Esophagus squamous epithelium (tissue), 5 donors: ENCODE measurements at places on chromosomes 7 and 10. TPM values are rescaled to one million over a fixed set of nuclear protein-coding genes. Genes with fewer than 3 reads are reported as not detected.

DNA sequence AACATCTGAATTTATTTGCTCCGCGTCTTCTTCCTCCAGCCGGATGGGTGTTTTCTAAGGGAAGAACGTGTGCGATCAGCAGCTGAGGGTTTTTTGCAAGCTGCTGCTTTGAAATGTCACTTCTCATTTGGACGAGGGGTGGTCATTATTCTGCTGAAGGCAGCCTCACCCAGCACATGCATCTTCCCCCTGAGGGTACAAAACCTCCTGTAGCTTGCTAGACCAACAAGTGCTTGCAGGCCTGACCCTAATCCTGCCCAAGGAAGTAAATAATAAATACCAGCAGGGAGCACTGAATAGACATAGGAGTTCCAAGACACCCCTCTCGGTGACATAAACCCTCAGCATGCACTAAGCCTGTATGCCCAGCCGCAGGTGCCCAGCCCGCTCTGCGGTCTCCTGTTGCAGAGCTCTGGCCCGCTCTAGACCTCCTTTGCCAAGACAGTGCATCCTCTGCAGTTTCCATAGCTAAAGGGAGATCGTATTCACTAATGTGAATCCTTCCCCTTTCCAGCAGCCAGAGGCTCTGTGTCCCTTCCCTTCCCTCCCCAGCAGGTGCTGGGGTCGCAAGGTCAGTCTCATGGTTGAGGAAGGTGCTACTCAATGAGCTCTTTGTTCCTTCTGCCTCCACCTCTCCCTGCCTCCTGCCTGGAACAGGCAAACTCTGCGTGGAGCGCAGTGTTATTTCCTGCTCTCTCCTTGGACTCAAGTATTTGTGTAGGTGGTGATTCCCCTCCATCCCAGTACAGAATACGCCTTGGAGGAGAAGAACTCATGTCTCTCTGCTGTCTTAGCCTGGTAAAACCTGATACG lies 36.6 kb downstream of the SBDS start:
- no peaks in the 10 kb centered on the region for H3K4me1 ChIP-seq
- peaks cover 72% of the 10 kb centered on the region for H3K36me3 ChIP-seq
- no peaks in the 10 kb centered on the region for H3K27me3 ChIP-seq
- no peak overlapping the region for H3K4me3 ChIP-seq
- DNase-seq, result no peak

CYP2C18 gene
- total RNA-seq, result 47.8 TPM

DNA sequence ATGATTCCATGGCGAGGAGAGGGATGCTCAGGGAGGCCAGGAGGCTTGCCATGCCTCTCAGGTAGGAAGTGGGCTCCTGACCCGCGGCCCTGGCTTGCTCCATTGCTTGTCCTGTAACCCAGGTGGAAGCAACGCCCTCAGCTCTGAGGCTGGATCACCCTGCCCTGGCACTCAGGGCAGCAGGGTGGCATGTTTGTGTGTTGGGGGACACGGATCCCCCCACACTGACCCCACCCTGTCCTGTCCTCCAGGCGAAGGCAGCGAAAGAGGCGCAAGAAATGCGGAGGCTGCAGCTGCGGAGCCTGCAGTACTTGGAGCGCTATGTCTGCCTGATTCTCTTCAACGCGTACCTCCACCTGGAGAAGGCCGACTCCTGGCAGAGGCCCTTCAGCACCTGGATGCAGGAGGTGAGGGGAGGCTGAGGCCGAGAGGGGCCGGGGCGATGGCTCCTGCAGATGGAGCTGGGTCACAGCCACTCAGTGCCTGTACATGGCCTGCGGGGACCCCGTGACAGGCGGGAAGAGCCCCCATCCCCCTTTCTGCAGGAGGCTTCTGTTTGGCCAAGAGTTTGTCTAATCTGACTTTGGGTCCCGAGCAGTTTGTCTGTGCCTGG lies 38.3 kb downstream of the PRF1 start:
- no peak overlapping the region for H3K4me3 ChIP-seq
- peaks cover 24% of the 10 kb centered on the region for H3K4me1 ChIP-seq
- no peaks in the 10 kb centered on the region for H3K27me3 ChIP-seq
- no peak overlapping the region for H3K27ac ChIP-seq

DNA sequence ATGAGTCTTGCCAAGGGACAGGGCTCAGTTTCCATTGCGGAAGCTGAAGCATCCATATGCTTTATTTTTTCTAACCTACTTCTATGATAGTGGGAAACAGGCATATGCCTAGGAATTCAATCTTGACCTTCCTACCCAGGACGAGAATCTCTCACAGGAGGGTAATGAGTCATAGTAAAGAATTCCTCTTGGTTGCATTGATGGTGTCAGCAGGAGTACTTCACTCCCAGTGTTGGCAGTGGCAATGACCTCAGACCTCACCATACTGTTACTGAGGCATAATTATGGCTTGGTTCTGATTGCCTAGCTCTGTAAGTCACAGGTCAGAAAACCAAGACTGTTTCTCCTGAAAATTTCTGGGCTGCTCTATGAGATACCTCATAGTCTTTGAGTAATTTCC lies 552.9 kb downstream of the ARL4A start:
- no peak overlapping the region for H3K27ac ChIP-seq
- H3K4me1 ChIP-seq, result no peaks in the 10 kb centered on the region
- no peak for DNase-seq
- H3K4me3 ChIP-seq, result no peak overlapping the region

SFXN2 gene
- total RNA-seq, result 2.6 TPM
